ENCODE measurements at places on chromosomes 13 and 19. TPM values are rescaled to one million over a fixed set of nuclear protein-coding genes. Genes with fewer than 3 reads are reported as not detected.

OR7A5 gene
- not detected for total RNA-seq

GRCh38 chr13:111614613-111615012 lies 294.2 kb downstream of the TEX29 start:
- DNase-seq: no peak
- H3K36me3 ChIP-seq: no peaks in the 10 kb centered on the region
- H3K4me3 ChIP-seq: no peak overlapping the region
- no peaks in the 10 kb centered on the region for H3K27me3 ChIP-seq
- no peaks in the 10 kb centered on the region for H3K4me1 ChIP-seq

GRCh38 chr19:768424-768823 lies 17.5 kb downstream of the MISP start:
- no peak overlapping the region for H3K4me3 ChIP-seq
- no peak overlapping the region for H3K27ac ChIP-seq
- no peaks in the 10 kb centered on the region for H3K36me3 ChIP-seq
- H3K27me3 ChIP-seq: no peaks in the 10 kb centered on the region
- no peak for DNase-seq
- no peaks in the 10 kb centered on the region for H3K4me1 ChIP-seq

GRCh38 chr19:19552798-19553197 lies 14.7 kb downstream of the CILP2 start:
- no peak overlapping the region for H3K27ac ChIP-seq
- no peaks in the 10 kb centered on the region for H3K4me1 ChIP-seq
- no peak overlapping the region for H3K4me3 ChIP-seq
- no peaks in the 10 kb centered on the region for H3K27me3 ChIP-seq
- H3K36me3 ChIP-seq: no peaks in the 10 kb centered on the region
